ENCODE measurements at places on chromosomes 16 and 17. TPM values are rescaled to one million over a fixed set of nuclear protein-coding genes. Genes with fewer than 3 reads are reported as not detected.

DNA sequence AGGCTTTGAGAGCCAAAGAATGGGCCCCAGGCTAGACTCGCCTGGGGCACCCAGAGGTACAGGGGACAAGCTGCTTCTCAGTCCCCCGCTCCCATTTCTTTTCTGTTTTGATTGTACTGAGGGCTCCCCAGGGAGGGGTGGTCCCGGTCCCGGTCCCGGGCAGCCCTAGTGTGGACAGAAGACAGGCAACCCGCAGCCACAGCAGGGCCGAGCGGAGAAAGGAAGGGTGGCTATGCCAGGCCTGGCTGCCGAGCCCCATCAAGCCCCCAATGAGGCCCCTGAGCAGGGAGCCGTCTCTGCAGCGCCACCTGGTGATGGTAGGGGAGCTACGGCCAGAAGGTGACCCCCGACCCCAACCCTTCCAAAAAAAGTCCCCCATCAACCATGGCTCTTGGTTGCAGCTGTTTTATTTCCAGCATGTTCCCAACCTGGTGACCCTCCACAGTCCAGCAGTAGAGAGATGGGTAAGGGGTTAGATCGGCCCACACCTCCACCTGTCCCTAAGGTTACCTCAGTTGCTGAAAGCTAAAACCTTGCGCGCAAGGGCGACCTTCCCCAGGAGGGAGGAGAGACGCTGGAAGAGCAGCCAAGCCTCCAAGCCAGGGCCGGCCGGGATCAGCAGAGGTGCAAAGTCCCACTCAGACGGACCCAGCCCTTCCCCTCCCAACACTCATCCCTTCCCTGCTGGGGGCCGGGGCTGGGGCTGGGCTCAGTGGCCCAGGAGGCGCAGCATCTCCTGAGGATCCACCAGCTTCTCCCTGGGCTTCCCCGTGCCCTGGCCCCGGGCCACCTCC lies 2.6 kb upstream of the GRIN2C start:
- DNase-seq = peak; percentile 78

NLGN2 gene
- 88.0 TPM for total RNA-seq

GRCh38 chr17:80737106-80738019 lies 192.7 kb downstream of the RPTOR start:
- DNase-seq = no peak

- no peak for DNase-seq
These were observed 25.8 kb downstream of the PEMT start for GRCh38 chr17:17565471-17566339.

- DNase-seq = no peak
These were observed 38.2 kb downstream of the CCDC42 start for GRCh38 chr17:8706431-8706830.

GRCh38 chr17:77608431-77608830 lies 350.1 kb upstream of the TNRC6C start:
- peak; percentile 11 for DNase-seq

GRCh38 chr17:69643686-69644085 lies 229.2 kb downstream of the MAP2K6 start:
- no peak for DNase-seq

IRF8 gene
- 5.8 TPM for total RNA-seq

RAB37 gene
- 0.24 TPM for total RNA-seq

LGALS9B gene
- not detected for total RNA-seq

- DNase-seq = no peak
These were observed 86.4 kb downstream of the FOXL1 start for GRCh38 chr16:86664522-86665318.

DNA sequence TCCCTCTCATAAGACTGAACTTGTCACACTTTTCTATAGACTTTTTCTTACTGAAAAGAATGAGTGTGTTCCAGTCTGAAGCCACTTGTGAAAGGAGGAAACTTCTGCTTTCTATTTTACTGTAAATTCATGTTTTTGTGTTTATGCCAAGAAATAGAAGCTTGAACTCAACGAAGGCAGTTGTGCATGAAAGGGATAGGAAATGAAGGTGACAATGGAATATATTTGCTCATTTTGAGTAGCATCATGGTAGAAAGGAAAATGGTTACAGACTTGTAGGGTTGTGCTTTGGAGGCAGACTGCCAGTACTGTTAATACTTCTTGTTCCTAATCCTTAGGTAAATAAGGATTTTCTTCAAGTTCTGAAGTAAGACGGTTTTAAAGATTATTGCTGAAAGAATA lies 8.1 kb downstream of the CLTC start:
- DNase-seq = no peak

MEOX1 gene
- 1.8 TPM for total RNA-seq

DNA sequence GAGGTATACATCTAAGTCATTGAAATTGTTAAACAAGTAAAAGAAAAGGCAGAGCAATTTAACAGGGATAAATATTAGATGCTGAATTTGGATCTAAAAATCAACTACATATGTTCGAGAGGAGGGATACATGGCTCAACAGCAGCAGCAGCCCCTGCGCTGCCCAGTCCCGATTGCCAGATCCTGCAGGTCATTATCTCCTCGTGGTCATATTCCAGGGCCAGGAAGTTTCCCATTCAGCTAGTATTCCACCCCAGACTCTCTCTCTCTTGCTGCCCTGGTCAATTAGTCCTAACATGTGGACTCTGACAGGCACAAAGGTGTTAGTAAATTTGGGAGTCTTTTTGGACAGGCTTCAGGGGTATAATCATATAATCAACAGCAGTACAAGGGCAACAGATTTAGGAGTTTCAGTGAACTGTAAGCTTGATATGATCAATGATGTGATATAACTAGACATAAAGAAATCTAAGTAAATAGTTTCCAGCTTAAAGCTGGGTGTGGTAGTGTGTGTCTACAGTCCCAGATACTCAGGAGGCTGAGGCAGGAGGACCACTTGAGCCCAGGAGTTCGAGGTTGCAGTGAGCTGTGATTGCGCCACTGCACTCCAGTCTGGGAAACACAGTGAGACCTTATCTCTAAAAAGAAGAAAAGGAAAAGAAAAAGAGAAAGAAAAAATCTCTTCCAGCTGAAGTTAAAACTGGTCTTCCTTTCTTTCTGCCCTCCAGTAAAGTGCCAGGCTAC lies 96.5 kb upstream of the MED13 start:
- DNase-seq = no peak

GRCh38 chr16:70746708-70747424 lies 54.1 kb downstream of the VAC14 start:
- DNase-seq = no peak

DNA sequence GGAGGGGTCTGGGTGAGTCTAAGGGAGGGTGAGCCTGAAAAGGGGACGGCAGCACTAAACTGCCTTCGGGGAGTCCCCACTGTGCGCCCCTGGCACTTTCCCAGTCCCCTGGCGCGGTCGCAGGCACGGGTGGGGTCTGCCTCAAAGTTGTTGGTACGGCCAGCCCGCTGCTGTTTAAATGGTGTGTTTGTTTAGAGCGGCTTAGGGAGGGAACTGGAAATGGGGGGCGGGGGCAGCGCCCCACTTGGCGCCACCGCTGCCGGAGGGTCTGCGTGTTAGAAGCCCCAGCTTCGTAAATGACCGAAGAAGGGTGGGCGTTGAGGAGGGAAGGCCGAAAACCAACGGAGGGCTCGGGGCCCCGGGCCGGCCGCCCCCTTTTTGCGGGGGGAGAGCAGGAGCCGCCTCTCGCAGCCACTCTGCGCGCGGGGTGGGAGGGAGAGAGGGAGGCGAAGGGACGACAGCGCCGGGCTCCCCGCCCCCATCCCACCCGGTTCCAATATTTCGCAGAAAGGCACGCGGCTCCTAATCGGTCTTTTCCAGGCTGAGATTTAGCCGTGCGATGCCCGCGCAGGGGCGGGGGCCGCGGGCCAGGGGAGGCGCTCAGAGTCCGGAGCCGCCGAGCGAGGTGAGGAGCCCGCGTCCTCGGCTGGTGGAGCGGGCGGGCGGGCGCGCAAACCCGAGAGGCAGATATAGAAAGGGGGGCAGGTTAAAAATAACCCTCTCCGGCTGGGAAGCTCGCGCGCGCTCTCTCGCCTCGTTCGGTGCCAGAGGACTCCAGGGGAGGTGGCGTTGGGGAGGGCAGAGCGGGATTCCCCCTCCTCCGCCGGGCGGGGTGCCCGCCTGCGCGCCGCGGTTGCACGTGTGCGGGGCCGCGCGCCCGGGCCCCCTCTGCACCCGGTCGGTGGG lies 54.9 kb downstream of the SREBF1 start:
- DNase-seq = peak; percentile 50

COPRS gene
- total RNA-seq = 29.4 TPM

DNA sequence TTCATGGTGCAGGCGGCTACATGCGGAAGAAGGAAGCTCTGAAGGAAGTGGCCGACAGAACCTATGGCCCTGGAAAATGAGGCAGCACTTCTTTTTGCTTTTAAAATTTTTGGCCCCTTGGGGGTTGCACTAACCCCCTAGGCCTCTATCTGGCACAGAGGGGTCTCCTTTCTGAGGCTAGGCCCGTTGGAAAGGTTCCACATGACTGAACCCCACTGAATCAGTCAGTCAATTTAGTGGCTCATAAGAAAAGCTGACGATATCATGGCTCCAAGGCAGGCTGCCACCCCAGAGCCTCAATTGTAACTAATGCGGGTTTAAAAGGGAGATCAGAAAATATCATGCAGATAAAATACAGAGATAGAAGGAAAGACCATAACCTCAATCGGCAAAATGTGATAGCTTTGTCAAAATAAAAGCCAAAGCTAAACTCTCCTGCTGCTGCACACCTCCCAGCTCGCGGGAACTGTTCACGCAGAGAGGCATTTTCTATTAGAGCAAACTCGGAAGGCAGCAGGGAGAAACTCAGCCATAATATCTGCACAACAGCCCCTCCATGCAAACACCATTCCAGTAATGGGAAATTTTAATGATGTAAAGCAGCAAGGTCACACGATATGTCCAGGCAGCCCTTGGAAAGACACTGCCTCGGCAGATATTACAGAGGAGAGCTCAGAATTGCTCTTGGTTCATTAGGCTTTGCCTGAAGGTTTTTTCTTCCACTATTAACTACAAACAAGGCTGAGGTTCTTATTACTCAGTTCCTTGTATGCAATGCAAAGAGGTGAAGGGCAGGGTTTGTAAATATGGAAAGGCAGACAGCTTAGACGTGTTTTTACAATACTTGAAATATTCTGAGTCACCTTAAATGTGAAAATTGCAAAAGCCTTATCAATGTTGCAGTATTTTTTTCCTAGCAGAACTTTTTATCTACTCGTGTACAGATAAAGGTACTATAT lies 200.4 kb upstream of the PMFBP1 start:
- DNase-seq = no peak

DNA sequence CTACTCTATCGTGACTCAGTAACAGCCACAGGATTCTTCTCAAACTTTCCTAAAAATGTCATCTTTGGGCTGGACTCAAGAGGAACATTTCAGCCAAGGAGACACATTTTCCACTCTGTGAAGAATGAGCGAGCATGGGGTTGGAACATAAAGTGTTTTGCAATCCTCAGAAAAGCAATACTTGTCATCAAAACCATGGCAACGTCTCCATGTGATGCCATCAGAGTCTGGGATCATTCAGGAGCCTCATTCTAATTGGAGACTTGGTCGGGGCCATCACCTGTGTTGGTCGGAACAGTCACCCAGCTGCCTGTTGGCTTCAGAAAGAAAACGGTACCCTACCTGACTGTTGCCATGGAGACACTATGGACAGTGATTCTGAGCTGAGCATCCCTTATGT lies 25.5 kb downstream of the MYOCD start:
- no peak for DNase-seq

MMP28 gene
- total RNA-seq = 0.34 TPM

- DNase-seq = no peak
These were observed 18.3 kb downstream of the KIAA0513 start for GRCh38 chr16:85045641-85046471.

DNA sequence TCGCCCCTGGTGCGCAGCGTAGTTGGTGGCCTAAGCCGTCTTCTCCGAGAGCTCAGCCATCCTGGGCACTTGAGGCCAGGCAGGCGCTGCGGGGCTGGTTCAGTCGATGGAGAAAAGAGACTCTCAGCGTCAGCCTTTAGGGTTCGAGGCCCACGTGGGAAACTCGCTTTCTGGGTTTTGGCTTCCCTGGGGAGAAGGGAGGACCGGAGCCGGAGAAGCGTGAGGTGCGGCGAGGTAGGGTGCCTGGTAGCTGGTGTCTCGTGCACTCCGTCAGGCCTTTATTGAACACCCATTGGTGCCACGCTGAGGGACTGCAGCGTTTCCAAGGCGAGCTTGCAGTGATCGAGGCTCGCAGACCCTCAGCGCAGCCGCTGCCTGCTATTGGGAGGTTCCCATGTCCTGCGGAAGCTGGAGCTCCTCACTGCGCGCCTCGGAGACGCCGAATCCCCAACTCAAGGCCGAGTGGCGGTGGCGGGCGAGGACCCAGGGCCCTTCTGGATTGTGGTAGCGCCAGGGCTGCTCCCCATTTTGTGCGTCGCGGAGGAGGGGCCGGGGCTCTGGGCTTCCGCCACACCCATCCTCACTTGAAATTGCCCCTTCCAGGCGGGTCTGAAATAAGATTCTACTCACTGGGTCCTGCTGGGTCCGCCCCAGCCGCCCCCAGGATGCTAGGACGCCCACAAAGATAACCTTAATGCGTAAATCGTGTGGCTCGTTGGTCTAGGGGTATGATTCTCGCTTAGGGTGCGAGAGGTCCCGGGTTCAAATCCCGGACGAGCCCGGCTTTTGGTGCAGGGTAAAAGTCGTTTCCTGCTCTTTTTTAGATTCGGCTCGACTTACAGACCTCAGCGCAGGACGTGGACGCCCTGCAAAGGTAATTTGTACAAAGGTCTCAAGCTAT lies 1.2 kb downstream of the OR1F1 start:
- no peak for DNase-seq

GRCh38 chr16:88922826-88923410 lies 54.1 kb downstream of the CBFA2T3 start:
- no peak for DNase-seq

DNA sequence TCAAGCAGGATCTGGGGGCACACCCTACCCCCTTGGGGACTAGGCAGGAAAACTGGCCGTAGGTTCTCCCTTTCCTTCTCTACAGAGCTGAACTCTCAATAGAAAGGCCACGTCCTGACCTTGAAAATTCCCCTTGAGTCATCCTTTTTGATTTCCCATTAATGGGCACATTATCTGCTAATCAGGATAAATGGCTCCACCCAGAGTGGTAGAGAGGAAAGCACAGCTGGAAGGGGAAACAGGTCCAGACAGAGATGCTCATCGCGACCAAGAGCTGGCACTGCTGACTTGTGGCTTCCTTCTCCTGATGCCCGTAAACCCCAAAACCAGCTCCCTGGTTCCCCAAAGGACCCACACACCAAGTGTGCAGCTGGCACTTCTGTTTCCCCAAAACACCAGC lies 206.5 kb upstream of the CDH5 start:
- no peak for DNase-seq

KRT39 gene
- not detected for total RNA-seq

DLX3 gene
- 5.2 TPM for total RNA-seq

DNA sequence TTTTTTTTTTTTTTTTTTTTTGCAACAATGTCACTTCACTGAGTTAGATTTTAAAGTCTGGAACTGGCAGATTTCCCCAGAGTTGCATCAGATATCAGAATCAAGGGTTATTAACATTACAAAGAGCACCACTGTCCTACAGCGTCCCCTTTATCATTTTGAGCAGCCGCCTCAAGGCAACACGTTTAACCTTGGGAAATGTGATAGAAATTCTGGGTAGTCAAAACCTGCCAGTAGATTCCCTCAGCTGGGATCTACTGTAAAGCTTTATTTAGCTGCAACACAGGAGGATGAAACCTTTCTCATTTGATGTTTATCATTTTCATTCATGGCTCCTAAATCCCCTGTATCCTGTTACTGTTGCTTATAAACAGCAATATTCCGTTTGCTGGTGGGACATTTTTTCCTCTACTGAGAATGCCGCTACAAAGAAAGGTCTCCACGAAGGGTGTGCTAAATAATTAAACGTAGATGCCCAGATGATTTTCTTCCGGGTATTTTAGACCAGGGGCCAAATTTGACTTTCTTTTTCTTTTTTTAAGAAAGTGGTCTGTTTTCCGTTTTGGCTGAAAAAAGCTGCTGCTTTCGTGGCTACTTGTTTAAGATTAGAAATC lies 436.1 kb upstream of the GOT2 start:
- no peak for DNase-seq

SLC47A1 gene
- 5.5 TPM for total RNA-seq

- no peak for DNase-seq
These were observed 4.8 kb upstream of the METRNL start for GRCh38 chr17:83074486-83075223.
